ENCODE measurements at places on chromosomes 6 and 20.

- no peak for DNase-seq
Observed at GRCh38 chr20:18835466-18836256, 22.1 kb downstream of the SCP2D1 start.

GRCh38 chr20:33169176-33169794 lies 1.3 kb downstream of the BPIFA2 start:
- no peak for DNase-seq

GRCh38 chr20:60558486-60558885 lies 600.3 kb downstream of the CDH26 start:
- no peak for DNase-seq

GRCh38 chr6:134111062-134111677 lies 58.7 kb upstream of the SLC2A12 start:
- DNase-seq: peak; percentile 47

DNA sequence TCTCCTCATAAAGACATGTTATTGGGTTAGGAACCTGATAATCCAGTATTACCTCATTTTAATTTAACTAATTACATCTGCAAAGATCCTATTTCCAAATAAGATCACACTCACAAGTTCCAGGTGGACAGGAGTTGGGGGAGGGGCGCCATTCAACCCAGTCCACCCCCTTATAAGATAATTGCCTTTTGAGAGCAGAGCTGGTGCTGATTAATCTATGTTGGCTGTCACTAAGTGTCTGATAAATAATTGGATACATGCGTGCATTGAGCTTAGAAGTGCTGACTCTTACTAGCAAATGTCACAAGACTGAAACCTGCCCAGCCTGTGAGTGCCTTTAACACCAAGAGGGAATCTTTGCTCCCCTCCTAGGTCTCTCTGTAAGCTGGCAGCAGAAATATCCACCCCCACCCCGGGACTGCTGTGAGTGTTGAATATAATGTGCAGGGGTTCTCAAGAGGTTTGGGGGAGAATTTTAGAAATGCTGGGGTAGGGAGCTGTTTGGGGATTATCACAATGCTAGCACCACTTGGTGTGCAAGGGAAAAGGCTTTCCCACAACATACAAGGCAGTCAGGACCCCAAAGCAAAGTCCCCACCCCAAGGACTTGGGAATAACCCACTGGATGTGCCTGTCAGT lies 87.5 kb downstream of the ANKRD60 start:
- DNase-seq: no peak

GRCh38 chr6:149027484-149027883 lies 280.7 kb downstream of the UST start:
- DNase-seq: no peak

DNA sequence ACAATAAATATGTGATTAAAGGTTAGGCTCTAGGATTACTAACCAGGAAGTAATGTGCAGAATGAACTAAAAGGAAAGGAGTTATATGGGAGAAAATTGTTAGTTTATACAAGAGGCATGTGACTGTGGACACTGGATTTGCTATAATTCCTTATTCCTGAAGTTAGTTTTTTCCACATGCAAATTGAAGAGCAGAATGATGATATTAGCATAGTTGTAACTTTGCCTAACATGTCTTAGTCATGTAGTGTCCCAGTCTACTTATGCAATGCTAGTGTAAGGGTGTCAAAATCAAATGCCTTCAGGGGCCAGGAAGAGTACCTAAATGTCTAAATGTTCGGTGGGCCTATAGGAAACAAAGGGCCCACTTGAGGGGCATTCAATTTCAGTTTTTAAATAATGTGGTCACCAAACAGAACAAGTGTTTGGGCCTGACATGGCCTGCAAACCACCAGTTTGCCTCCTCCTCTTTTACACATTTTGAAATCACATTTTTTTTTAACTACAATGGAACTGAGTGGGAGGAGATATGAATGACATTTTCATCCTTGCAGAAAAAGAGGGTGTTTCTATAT lies 28.0 kb upstream of the CEP85L start:
- peak; percentile 46 for DNase-seq

DNA sequence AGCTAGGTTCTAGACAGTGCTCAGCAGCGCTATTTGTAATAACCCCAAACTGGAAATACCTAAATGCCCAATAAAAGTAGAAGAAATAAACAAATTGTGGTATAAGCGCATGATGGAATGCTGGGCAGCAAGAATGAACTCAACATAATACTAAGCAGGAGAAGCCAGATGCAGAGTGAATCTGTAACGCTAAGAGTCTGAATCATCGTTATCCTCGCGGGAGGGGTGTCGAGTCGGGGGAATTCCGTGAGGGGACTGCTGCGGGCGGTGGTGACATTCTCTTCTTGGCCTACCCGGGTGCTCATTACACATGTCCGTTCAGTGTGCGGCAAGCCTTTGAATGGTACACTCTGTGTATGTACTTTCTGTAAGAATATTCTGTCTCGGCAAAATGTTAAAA lies 83.7 kb downstream of the SULF2 start:
- DNase-seq: peak; percentile 55

DNA sequence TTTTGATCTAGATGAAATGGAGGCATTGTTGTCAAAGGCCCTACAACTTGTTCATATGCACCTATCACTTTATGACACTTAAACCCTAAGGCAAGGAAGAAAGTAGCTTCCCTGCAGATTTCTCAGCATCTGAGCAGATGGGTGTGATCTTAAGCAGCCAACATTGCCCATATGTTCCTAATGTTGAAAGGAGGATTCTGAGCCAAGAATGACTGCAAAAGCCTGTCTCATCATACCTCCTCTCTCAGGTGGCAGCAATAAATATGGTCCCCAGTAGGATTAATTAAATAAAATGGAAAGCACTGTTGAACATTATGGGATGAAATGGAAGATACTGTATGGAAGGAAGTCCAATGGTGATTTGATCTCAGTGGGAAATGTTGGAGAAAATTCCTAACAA lies 538.1 kb upstream of the MAN1A1 start:
- DNase-seq: no peak

GRCh38 chr6:36958775-36959554 lies 4.4 kb downstream of the PI16 start:
- no peak for DNase-seq

DNA sequence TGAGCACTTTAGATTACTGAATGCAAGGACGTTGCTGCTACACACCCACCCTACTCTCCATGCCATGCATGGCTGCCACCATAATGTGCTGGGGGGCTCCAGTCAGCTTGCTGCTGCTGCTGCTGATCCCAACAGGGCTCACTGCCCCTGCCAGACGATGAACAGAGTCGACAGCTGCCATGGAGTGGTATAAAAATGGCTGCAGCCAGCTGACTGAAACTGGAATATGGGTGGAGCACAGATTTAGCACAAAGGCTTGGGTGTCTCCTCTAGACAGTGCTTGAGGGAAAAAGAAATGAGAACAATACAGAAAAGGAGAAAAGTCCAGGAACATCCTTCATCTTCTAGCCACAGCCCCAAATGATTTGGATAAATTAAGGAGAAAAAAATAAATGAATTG lies 150.7 kb downstream of the PDSS2 start:
- DNase-seq: no peak

DNA sequence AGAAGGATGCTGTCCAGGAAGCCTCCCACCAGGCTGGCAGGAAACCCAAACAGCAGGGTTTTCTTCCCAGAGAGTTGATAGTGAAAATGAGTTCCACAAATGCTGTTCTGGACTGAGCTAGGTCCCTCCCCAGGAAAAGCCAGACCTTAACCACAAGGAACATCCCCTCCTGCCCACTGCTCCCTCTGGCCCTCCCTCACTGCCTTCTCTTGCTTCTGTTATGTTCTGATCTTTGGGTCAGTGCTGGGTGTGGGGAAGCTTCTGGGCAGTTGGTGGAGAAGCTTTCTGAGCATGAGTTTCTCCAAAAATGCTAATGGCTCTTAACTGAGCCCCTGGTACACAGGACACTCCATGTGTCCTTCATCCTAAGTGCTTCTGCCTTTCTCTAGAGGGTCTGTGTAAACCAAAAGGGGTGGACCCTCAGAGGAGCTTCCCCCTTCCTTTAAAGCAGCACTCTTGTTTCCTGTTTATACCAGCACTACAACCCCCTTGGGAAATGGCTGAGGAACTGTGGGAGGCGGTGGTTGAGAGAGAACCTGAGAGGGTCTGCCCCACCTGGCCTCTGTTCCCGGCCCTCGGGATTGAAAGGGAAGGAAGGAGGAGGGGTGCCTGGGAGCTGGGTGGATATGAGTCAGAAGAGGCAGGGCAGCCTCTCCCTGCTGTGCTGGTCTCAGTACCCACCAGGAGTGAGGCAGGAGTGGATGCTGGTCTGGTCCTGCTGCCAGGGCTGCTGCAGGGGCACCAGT lies 42.0 kb downstream of the CDS2 start:
- DNase-seq: peak; percentile 62

GRCh38 chr6:167826896-167827582 lies at the start of gene AFDN:
Gene AFDN (plus strand): TSS chr6:167826911. CDS start chr6:167827133, 222 bp downstream.
- no peak for DNase-seq

GRCh38 chr20:23368316-23369071 lies 6.5 kb downstream of the GZF1 start:
- peak; percentile 57 for DNase-seq

GRCh38 chr20:5191829-5192569 lies 65.2 kb downstream of the CDS2 start:
- DNase-seq: peak; percentile 82

DNA sequence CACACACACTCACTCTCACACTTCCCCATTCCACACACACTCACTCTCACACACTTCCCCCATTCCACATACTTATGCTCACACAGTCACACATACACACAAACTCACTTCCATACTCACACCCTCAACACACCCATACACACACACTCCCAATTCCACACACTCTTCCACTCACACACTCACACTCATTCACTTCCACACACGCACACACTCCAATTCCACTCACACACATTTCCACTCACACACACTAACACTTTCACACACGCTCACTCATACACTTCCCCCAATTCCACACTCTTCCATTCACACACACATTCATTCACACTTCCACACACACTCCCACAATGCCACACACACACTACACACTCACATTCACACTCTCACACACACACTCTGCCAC lies 8.0 kb upstream of the OSBPL2 start:
- no peak for DNase-seq

- DNase-seq: no peak
Observed at GRCh38 chr6:111458670-111459232, 24.3 kb downstream of the REV3L start.

- DNase-seq: peak; percentile 55
Observed at GRCh38 chr6:141677598-141678211, 455.0 kb upstream of the GJE1 start.

- DNase-seq: no peak
Observed at GRCh38 chr20:62047666-62048345, 17.9 kb downstream of the TAF4 start.

DNA sequence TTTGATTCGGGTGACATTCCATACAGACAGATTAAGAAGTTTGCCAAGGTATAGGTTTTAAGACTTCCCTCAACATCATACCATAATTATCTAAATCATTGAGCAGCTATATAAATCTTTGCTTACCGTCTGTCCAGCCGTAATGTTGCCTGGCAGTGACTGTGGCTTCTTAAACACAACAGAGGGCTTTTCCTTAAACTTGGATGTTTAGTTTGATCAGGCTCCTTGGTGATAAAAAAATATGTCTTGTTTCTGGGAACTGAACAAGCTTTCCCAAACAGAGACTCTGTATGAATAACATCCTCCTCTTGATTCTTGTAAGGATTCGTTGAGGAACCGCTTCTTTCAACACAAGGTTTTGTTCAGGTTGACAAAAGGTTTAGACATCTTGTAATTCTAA lies 130.9 kb downstream of the QKI start:
- DNase-seq: no peak
